Activated CD4-positive, alpha-beta T cell treated with anti-CD3 and anti-CD28 coated beads, Interleukin-2, amount 10 ng/mL, durations not matched to agents 24 days and 14 days (primary cell): ENCODE measurements at places on chromosomes 5 and 9. TPM values are rescaled to one million over a fixed set of nuclear protein-coding genes. Genes with fewer than 3 reads are reported as not detected.

Gene COMMD10
- 22.2 and 24.4 TPM in 2 replicates for total RNA-seq

Gene FOXD4L6
- total RNA-seq: not detected in 2 replicates

Gene SLC27A6
- total RNA-seq: not detected in 2 replicates

Gene IFNA8
- total RNA-seq: not detected in 2 replicates

DNA sequence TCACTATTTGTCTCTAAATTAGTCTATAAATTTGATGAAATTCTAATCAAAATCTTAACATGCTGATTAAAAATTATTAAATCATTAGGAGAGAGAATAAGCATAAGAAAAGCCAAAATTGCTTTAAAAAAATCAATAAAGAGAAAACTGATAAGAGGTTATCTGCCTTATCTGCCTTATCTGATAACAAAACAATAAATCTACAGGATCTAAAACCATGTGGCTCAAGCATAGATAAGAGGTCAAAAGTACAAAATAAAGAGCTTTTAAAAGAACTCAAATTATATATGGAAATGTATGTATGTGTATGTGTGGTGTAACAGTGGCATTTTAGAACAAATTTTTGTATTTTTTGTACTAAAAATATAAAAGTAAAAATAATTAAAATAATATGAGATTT, 18.6 kb downstream of the TRIM14 start:
- no peak for DNase-seq

DNA sequence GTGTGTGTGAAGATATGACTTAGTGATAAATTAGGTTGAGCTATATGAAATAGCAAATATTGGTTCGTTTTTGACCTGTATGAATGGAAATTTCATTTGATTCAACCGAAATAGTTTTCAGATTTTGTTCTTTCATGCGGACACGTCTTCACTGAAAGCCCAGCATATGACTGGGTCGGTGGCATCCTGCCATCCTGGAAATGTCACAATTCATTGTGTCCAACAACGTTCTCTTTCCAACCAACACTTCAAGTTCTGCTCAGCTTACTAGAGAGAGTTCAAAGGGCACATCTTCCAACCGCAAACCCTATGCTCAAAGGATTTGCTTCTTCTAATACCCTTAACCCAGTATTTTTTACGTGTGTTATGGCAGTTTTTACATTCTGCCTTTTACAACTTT, 252.5 kb downstream of the NTRK2 start:
- no peak for DNase-seq

Gene RFESD
- total RNA-seq: 4.0 and 4.2 TPM in 2 replicates

- no peak for DNase-seq
Measured at GRCh38 chr5:73496984-73497457, 1.2 kb upstream of the BTF3 start.

- no peak for DNase-seq
Measured at GRCh38 chr9:108186642-108187395, 669.0 kb downstream of the ACTL7B start.

DNA sequence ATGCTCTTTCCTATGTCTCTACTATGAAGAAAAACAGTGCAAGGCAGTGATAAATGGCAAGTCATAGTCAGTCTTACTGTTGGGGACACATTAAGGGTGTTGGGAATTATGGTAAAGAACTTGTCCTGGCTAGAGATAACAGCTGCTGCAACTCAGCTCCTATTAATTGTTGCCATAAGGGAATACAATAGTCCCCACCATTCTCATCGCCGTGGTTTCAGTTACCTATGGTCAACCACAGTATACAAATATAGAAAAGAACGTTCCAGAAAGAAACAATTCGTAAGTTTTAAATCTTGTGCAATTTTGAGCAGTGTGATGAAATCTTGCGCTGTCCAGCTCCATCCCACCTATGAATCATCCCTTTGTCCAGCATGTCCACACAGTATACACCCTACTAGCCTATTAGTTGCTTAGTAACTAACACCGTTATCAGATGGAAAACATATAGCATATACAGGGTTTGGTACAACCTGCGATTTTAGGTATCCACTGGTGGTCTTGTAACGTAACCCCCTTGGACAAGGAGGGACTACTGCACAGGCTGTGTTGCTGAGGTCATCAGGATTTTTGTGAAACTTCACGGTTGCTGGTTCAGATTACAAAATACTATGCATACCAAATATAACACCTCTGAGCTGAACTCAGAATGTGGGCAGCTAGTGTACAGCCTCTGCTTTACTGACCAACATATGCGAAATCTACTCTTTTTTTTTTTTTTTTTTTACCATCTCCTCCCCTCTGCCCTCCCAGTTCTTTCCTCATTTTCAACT, 53.5 kb downstream of the ZFR start:
- no peak for DNase-seq

- DNase-seq: no peak
Measured at GRCh38 chr5:103561685-103562452, 720 bp downstream of the NUDT12 start.

- DNase-seq: no peak
Measured at GRCh38 chr9:101536351-101536750, 2.7 kb downstream of the RNF20 start.

DNA sequence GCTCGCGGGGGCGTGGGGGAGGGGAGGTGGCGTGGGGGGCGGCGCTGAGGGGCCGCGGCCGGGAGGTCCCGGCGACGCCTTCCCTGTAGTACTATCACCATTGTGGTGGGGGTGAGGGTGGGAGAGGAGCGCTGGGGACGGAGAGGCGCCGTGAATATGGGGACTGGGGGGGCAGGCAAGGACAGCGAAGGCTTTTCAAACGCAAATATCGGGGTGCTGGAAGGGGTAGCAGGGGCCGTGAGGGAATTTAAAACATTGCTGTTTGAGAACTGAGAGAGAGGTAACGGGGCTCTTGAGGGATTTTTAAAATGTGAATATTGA, 427 bp downstream of the RBM27 start:
- no peak for DNase-seq

Gene SLC46A2
- total RNA-seq: not detected in 2 replicates

DNA sequence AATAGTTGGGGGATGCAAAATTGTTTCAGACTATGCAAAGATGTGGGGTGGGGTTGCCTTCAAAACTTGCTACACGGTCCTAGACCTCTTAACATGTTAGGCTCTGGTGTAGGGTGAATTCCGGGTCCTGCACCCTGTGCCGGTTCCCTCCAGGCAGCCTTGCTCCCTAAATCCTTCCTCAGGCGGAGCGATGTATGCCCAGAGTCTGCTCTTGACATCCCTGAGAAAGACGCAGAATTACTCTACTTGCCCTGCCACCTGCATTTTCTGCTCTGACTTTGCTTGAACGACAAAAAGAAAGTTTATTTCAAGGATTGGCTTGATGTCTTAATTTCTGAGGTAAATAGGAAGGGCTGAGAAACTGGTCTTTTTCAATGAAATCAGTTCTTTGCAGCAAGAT, 691 bp downstream of the THBS4 start:
- no peak for DNase-seq

Gene CD14
- 0.31 and 0.35 TPM in 2 replicates for total RNA-seq

- peak; percentile 57 for DNase-seq
Measured at GRCh38 chr5:119578937-119579336, 50.4 kb upstream of the FAM170A start.

Gene TSC1
- 27.9 and 33.5 TPM in 2 replicates for total RNA-seq

- DNase-seq: no peak
Measured at GRCh38 chr5:153347611-153348010, 142.9 kb upstream of the GRIA1 start.

DNA sequence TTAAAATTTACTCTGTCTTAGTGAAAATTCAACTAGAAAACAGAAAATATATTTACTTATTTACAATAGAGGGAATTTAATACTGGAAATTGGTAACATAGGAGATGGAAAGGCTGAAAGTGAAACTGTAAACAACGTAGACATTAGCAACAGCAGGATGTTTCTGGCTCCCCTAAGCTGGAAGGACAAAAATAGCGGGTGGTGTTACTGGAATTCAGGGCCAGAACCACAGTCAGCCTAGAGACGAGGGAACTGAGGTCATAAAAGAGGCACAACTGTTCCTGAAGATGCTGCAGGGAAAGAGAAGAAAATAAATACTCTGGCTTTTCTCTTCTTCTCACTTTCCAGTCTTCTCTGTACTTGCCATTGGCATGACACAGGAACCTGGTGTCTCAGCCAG, 80.4 kb upstream of the NIPBL start:
- DNase-seq: no peak

Gene PCDHA6
- total RNA-seq: not detected in 2 replicates

Gene CDH18
- not detected in 2 replicates for total RNA-seq

Gene AQP7
- total RNA-seq: not detected in 2 replicates

Gene GPR151
- not detected in 2 replicates for total RNA-seq

Gene OR2V2
- not detected in 2 replicates for total RNA-seq

Gene PCDHB1
- total RNA-seq: not detected in 2 replicates

DNA sequence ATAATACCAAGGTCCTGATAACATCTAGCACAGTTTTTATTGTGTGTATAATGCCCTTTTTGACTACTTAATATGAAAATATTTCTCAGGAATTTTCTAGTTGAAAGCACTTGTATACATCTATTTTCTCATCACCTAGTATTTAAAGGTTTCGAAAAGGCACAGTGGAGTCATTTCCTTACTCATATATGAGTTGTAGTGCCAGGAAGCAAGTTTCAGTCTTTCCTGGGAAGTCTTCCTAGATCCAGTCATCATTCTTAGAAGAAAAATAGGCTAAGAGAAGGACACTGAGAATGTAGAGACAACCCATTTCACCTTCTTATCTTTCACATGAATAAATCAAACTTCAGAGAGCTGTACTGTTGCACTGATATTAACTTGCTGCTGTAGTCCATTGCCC, 70.2 kb downstream of the SLC25A46 start:
- DNase-seq: no peak

Gene PCDHGA7
- total RNA-seq: 0.05 and 0.23 TPM in 2 replicates

Gene PAX5
- 0.16 and 0.33 TPM in 2 replicates for total RNA-seq

Gene SLC22A4
- total RNA-seq: 1.1 and 2.1 TPM in 2 replicates

GRCh38 chr5:160743027-160743426, 109.0 kb downstream of the ATP10B start:
- peak; percentile 9 for DNase-seq

- DNase-seq: no peak
Measured at GRCh38 chr5:150164211-150164980, 2.2 kb upstream of the CDX1 start.
